Natural killer cell treated with Interleukin-12 subunit alpha and Interleukin-12 subunit beta and Interleukin-15 and Interleukin-18, amount 100 ng/mL, for 72 hours (primary cell): ENCODE measurements at places on chromosomes 12 and 14.

- H3K4me3 ChIP-seq = peak overlapping the region; percentile 52
- H3K36me3 ChIP-seq = no peaks in the 10 kb centered on the region
- H3K27me3 ChIP-seq = no peaks in the 10 kb centered on the region
Measured at GRCh38 chr14:90658541-90658967, 157.7 kb downstream of the TTC7B start.

DNA sequence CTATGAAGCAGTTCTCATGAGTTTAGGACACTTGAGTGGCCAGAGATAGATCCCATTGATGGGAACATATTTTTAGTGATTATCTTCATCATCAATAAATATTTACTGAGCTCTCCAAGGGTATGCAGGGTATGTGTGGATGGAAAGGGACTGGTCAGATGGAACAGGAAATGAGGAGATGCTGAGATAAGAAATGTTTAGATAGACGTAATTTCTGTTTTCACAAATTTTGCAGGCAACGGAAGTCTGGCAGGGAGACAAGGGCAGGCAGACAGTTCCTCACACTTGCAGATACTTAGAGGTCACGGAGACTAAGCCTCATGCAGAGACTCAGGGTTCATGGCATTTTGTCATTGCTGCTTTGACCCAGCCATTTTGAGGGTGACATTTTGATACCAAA, 24.3 kb downstream of the BCL2L14 start:
- H3K27ac ChIP-seq = no peak overlapping the region
- peaks cover 20% of the 10 kb centered on the region for H3K27me3 ChIP-seq
- H3K36me3 ChIP-seq = no peaks in the 10 kb centered on the region
- no peak overlapping the region for H3K4me3 ChIP-seq

DNA sequence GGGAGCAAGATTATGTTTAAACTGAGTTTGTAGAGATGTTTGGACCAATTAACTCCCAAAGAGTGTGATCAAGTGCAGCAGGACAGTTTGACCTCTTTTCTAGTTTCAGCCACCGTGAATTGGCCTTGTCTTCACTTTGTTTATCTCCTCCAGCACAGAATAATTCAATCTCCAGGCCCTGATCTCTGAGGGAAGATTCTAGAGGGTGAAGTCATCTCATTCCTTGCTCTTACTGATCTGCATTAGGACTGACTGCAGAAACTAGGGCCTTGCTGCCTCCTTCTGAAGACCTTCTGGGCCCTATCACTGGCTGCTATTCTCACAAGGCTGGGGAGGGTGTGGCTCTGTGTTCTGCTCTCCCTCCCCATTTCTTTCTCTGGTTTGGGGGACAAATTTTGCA, 29.4 kb downstream of the C12orf75 start:
- H3K27ac ChIP-seq = peak overlapping the region; percentile 83
- no peaks in the 10 kb centered on the region for H3K27me3 ChIP-seq
- peaks cover under 1% of the 10 kb centered on the region for H3K36me3 ChIP-seq
- no peak for DNase-seq

- no peak overlapping the region for H3K4me3 ChIP-seq
- DNase-seq = no peak
- H3K27me3 ChIP-seq = peaks cover 18% of the 10 kb centered on the region
- no peaks in the 10 kb centered on the region for H3K4me1 ChIP-seq
- no peaks in the 10 kb centered on the region for H3K36me3 ChIP-seq
Measured at GRCh38 chr12:75571204-75571603, 59.8 kb upstream of the KRR1 start.

DNA sequence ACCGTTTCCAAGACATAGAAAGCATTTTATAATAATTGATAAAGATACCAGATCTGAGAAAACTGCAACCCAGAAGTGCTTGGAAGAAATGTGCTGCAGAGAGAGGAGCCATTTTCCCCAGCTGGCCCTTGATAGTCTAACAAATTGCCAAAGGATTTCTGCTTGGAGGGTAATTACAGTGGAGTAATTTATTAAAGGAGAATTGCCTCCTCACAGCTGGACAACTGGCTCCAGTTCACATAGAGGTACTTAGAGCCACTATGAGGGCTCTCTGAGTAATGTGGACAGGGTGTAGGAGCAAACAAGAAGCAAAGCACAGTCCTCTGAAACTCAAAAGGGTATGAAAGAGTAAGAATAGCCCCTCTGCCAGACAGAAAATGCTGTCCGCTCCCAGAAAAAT, 335.6 kb downstream of the SYT1 start:
- DNase-seq = no peak
- no peaks in the 10 kb centered on the region for H3K27me3 ChIP-seq
- no peak overlapping the region for H3K27ac ChIP-seq
- no peaks in the 10 kb centered on the region for H3K4me1 ChIP-seq
- no peak overlapping the region for H3K4me3 ChIP-seq

DNA sequence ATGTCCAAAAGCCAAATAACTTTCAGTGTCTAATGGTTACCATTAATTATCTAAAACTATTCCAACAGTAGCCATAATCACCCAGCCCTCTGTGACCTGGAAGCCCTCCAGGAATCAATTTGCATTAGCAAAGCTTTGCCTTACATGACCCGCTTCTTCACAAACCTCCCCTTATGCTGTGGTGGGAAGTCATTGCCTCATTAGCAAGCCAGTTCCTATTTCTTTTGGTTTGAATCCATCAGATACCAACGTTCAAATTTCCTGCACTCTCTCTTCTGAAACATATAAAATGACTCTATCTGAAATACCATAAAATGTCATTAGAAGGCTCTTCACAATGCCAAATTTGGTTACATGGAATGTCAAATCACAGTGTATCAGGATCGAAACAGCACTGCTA, 268.3 kb upstream of the PRKD1 start:
- no peak for DNase-seq
- no peak overlapping the region for H3K4me3 ChIP-seq
- H3K27ac ChIP-seq = no peak overlapping the region
- H3K27me3 ChIP-seq = no peaks in the 10 kb centered on the region

DNA sequence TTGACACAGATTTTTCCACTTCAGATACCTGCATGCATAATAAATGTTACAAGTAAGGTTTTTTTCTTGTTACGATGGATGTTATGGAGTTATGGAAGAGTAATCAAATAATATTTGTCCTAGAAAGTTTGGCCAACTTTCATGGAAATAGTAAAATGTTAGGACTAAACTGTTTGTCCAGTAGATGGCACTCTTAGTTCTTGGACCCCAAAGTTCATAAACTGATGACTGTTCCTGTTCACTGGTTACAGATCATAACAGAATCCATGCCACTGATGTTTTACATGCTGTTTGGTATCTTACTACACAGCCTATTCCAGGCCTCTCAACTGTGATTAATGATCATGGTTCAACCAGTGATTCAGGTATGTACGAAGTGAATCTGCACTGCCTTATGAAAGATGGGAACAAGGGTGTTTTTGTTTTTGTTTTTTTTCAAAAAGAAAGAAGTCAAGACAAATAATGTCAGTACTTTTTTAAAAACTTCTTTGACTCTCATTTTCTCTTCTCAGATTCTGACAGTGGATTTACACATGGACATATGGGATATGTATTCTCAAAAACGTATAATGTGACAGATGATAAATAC, 48.8 kb upstream of the SLCO1C1 start:
- H3K27me3 ChIP-seq = no peaks in the 10 kb centered on the region
- H3K27ac ChIP-seq = no peak overlapping the region
- no peak overlapping the region for H3K4me3 ChIP-seq
- DNase-seq = no peak

- H3K4me3 ChIP-seq = no peak overlapping the region
- H3K4me1 ChIP-seq = peaks cover 5% of the 10 kb centered on the region
- DNase-seq = no peak
- H3K36me3 ChIP-seq = no peaks in the 10 kb centered on the region
Measured at GRCh38 chr12:9133216-9133916, 17.6 kb upstream of the A2M start.

DNA sequence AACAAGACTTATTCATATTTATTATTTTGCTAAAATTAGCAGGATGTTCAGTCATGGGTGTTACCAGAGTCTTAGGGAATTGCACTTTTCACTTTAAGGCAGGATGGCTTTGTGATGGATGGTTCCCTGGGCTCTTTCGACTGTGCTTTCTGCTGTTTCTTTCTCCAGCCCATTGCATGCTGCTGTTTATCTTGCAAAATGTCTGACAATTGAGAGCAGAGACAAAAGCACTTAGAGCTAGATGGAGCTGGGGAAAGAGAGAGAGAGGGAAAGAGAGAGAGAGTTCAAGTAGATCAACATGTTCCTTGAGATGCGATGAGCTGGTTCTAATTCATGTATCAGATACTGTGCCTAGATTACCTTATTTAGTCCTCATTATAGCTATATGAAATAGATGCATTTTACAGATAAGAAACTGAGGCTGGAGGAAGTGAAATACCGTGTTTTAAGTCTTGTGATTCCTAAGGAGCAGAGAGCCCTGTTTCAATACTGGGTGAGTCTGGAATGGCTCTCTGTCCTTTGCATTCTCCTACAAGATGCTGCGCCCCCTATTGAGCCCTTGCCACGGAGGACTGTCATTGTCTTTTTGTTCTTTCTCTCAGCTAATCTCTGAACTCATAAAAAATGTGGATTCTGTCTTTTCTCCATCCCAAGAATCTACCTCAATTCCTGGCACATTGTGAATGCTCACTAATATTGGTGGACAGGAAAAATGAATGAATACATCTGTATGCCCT, 227.9 kb downstream of the ALG10B start:
- no peak overlapping the region for H3K4me3 ChIP-seq
- no peaks in the 10 kb centered on the region for H3K27me3 ChIP-seq
- peaks cover 2% of the 10 kb centered on the region for H3K36me3 ChIP-seq
- no peak overlapping the region for H3K27ac ChIP-seq

GRCh38 chr12:122013136-122013535, 8.5 kb upstream of the BCL7A start:
- no peak overlapping the region for H3K4me3 ChIP-seq
- H3K4me1 ChIP-seq = peaks cover 3% of the 10 kb centered on the region
- DNase-seq = no peak
- no peak overlapping the region for H3K27ac ChIP-seq

GRCh38 chr14:100446572-100446971, 123.4 kb downstream of the SLC25A47 start:
- no peak overlapping the region for H3K4me3 ChIP-seq
- H3K36me3 ChIP-seq = no peaks in the 10 kb centered on the region
- DNase-seq = no peak
- no peaks in the 10 kb centered on the region for H3K27me3 ChIP-seq
- H3K27ac ChIP-seq = no peak overlapping the region
- H3K4me1 ChIP-seq = peaks cover 15% of the 10 kb centered on the region

DNA sequence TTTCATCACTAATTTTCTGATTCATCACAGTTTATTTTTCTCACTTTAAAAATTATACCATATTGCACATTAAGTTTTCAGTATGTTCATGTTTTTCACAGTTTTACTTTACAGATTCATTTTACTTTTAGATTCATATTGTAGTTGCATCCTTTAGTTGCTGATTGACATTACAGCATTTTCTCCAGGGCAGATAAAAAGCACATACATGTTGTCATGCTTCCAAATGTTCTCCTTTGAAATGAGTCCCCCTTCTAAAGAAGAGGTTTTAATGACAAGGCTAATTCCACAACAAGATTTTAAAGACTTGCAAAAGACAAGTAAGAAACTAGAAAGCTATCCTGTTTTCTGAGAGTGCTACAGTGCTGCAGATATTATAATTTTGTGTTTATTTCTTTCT, 72.1 kb upstream of the RASSF8 start:
- H3K27ac ChIP-seq = no peak overlapping the region
- no peaks in the 10 kb centered on the region for H3K36me3 ChIP-seq
- H3K4me3 ChIP-seq = no peak overlapping the region
- no peak for DNase-seq

DNA sequence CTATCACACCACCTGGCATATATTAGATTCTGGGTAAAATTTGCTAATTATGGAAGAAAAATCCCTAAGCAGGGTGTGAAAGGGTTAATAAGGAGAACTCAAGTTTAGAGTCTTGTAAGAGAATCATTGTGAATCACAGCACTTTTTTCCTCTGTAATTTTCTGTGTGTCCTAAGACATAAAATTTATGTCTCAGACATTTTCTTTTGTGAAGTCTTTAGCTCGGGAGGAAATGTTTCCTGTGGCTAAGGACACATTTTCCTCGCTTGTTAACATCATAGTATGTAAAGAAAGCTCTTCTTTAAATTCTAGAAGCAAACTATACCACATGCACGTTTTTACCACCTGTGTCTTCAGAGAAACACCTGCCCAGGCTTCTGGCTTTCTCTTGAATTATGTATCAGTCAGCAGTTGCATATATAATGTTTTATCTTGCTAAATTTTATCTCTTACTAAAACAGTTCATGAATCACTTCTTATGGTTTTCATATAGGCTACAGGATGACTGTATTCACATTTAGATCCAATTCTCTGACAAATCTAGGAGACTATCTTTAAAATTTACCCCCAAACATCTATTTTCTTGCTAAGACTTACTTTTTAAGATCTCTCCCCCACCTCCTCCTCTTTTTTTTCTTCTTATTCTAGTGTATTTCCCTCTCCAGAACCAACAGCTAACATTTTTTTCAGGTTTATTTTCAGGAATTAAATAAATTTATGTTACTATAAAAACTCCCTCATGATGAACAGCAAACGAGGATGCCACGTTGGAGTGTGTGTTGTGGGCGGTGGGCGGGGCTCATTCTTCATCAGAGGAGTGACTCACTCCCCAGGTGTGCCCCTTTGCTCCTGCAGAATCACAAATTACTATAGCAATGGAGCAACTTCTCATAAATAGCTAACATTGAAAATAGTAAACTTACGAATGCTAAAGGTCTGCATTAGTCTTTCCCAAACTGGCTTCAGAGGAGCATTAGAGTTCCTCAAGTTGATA, 11.6 kb upstream of the CSRP2 start:
- H3K4me3 ChIP-seq = no peak overlapping the region
- DNase-seq = no peak
- H3K27me3 ChIP-seq = peaks cover 17% of the 10 kb centered on the region
- H3K27ac ChIP-seq = no peak overlapping the region

DNA sequence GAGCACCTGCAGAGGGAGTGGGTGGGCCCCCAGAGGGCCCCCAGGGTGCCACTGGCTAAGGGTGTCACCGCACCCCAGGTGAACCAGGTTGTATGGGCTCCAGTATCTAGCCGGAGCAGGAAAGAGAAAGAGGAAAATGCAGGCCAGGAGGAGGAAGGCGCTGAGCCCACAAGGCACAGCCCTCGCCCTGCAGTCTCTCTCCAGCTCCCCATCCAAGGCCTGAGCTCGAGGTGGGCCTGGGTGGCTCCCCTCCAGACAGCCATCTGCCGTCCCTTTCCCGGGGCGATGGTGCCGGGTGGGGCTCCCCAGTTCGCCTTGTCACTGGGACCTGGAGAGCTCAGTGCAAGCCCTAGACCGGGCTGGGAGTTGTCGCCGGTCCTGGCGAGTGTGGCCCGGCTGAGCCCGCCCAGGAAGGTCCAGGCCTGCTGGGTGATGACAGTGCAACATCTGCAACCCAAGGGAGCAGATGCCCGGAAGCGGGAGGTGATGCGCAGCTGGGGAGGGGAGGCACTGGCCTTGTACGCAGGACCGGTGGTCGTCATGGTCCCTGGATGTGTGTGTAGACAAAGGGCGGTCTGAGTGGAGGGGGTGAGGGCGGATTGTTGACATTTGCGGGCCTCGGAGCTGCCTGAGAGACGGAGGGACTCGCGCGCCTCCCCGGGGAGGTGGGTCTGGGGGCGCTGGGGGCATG, 716 bp downstream of the TMEM179 start:
- H3K4me1 ChIP-seq = no peaks in the 10 kb centered on the region
- H3K27me3 ChIP-seq = peaks cover 26% of the 10 kb centered on the region
- no peaks in the 10 kb centered on the region for H3K36me3 ChIP-seq
- no peak overlapping the region for H3K4me3 ChIP-seq
- peak; percentile 22 for DNase-seq

- H3K4me1 ChIP-seq = peaks cover 20% of the 10 kb centered on the region
- peak overlapping the region; percentile 72 for H3K4me3 ChIP-seq
- DNase-seq = peak; percentile 74
- peaks cover 6% of the 10 kb centered on the region for H3K36me3 ChIP-seq
- no peaks in the 10 kb centered on the region for H3K27me3 ChIP-seq
- peak overlapping the region; percentile 83 for H3K27ac ChIP-seq
Measured at GRCh38 chr12:9027161-9028059, 38.1 kb downstream of the KLRG1 start.
